ENCODE measurements at places on chromosomes 6 and 20. TPM values are rescaled to one million over a fixed set of nuclear protein-coding genes. Genes with fewer than 3 reads are reported as not detected.

- no peak for DNase-seq
Observed at GRCh38 chr6:149266659-149267058, 50.9 kb upstream of the TAB2 start.

GRCh38 chr6:72559555-72559954 is 62.3 kb upstream of the KCNQ5 start:
- DNase-seq, result no peak

GRCh38 chr20:16145919-16146318 is 427.3 kb downstream of the KIF16B start:
- DNase-seq, result no peak

IL17A gene
- polyA plus RNA-seq, result not detected

RGS17 gene
- 0.01 TPM for polyA plus RNA-seq

All from psoas muscle (tissue), 8 donors.